ENCODE measurements at places on chromosomes 7 and 10.
A peak's percentile ranks its signal among the peaks of the same experiment; 100 is the strongest.

DNA sequence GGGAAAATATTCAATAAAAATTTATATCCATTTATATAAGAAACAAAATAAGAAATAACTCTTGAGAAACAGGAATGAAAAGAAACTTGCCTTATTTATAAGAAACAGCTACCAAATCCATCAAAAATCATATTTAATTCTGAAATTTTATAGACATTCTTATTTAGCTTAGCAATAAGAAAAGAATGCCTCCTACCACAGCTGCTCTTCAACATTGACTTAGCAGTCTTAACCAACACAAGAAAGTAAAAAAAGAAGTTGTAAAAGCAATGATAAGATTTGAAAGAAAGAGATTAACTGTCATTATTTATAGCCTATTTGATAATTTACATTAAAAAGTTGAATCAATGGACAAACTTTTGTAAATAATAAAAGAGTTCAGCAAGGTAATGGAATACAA lies 212.8 kb downstream of the ZNF365 start:
- no peak for DNase-seq

DNA sequence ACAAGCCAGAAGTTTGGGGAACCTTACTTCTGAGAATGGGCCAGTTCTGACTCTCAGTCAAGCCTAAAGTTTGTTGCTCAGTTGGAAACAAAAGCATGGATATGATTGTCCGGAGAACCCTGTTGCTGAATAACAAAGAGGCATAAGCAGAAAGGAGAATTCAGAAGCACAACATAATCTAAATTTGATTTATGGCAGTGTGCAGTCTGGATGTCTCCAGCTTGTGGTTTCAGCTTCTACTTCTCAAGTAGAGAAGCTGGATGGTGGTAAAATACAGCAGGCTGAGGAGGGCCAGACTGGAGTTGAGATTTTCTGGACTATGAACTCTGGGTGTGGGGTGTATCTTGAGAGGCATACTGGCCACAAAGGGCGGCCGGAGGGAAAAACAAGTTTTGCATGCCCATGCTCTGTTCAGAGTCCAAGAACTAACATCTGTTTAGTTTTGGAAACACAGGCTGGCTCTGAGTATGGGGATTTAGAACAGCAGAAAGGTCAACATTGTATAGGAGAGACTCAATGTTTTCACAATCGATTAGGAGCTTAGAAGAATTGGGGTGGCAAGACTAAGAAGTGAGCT lies 592.9 kb downstream of the CNTNAP2 start:
- no peak for DNase-seq

DNA sequence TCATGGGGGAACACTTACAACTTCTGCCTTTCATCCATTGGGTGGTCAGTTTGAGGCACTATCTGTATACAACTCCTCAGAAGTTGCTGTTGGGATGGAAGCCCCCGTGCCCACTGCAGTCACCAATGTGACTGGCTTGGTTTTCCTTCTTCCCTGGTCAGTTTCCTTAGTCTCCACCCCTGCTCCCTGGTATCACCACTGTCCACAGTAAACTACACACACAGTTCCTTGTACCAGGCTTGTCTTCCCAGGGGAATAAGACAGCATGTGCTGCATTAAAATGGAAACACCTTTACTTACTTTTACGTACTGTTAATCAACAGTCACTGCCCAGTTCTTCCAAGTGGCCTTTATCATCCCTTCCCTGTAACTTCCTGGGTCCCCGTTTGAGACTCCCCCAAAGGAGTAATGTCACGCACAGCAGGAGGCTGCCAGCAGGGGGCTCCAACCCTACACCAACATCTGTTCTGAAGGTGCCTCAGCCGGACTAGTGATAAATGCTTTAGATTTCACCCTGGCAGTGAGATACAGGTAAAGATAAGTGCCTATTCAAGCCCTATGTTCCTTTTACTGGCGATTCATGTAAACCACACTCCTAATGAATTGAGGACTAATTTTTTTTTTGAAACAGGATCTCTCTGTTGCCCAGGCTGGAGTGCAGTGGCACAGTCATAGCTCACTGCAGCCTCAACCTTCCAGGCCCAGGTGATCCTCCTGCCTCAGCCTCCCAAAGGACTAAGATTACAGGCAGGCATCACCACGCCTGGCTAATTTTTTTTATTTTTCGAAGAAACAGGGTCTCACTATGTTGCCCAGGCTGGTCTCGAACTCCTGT lies 45.3 kb upstream of the PIK3AP1 start:
- no peak for DNase-seq

GRCh38 chr7:74193054-74193453 lies 16.8 kb upstream of the LAT2 start:
- DNase-seq = no peak

GRCh38 chr10:1198453-1199344 lies 142.5 kb downstream of the WDR37 start:
- DNase-seq = no peak

- peak; percentile 56 for DNase-seq
Measured at GRCh38 chr7:37915438-37915837, 1.2 kb downstream of the SFRP4 start.

- no peak for DNase-seq
Measured at GRCh38 chr10:42983591-42983990, 93.3 kb upstream of the RET start.

DNA sequence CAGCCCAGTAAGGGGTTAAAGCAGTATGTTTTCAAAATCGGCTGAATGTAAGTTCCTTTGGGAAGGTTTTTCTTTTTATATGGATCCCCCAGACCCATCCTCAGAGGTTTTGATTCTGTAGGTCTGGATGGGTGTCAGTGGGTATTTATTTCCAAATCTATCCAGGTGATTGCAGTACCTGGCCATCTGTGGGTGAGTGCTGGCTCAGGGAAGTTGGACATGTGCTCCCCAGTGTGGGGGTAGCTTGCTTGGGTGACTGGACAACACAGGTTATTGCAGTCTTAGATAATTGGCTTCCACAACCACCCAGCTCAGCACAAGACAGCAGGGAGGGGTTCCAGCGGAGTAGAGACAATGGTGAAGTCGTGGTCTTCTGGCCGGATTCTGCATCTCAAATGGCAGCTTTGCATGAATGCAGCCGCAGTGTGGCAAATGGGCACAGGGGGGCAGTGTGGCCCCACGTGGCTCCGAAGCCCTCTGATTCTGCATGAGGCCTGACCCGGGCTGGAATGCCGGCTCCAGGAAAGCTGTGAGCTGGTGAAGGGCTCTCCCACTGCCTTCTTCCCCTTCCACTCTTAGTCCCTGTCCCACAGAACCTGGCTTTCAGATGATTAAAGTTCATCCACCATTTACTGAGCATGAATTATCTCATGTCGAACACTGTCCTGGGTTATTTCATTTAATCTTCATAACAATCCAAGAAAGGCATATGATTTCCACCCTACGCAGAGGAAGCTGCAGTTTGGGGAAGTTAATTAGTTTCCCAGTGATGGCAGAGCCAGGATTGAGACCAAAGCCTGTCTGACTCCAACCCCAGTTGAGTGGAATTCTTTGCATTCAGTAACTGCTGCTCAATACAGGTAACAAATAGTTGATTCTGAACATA lies 64.5 kb upstream of the SYPL1 start:
- peak; percentile 87 for DNase-seq
